Stimulated activated CD8-positive, alpha-beta memory T cell treated with anti-CD3 and anti-CD28 coated beads, Interleukin-4, amount 100 ng/mL, for 48 hours (primary cell): ENCODE measurements at places on chromosomes 4 and X.

DNA sequence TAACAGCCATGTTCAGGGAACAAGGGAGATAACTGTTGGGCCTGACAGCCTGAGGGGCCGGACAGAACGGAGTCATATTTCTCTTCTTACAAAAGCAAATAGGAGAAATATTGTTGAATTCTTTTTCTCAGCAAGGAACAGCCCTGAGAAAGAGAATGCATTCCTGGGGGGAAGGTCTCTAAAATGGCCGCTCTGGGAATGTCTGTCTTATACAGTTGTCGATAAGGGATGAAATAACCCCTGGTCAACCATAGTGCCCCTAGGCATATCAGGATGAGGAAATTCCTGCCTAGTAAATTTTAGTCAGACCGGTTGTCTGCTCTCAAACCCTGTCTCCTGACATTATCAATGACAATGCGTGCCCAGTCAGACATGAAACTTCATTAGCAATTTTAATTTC lies 1925.5 kb downstream of the PCDH7 start:
- DNase-seq: no peak

GRCh38 chr4:80409809-80410208 lies 74.3 kb downstream of the CFAP299 start:
- DNase-seq: no peak

- DNase-seq: no peak
Observed at GRCh38 chr4:125693228-125693627, 378.5 kb downstream of the FAT4 start.

DNA sequence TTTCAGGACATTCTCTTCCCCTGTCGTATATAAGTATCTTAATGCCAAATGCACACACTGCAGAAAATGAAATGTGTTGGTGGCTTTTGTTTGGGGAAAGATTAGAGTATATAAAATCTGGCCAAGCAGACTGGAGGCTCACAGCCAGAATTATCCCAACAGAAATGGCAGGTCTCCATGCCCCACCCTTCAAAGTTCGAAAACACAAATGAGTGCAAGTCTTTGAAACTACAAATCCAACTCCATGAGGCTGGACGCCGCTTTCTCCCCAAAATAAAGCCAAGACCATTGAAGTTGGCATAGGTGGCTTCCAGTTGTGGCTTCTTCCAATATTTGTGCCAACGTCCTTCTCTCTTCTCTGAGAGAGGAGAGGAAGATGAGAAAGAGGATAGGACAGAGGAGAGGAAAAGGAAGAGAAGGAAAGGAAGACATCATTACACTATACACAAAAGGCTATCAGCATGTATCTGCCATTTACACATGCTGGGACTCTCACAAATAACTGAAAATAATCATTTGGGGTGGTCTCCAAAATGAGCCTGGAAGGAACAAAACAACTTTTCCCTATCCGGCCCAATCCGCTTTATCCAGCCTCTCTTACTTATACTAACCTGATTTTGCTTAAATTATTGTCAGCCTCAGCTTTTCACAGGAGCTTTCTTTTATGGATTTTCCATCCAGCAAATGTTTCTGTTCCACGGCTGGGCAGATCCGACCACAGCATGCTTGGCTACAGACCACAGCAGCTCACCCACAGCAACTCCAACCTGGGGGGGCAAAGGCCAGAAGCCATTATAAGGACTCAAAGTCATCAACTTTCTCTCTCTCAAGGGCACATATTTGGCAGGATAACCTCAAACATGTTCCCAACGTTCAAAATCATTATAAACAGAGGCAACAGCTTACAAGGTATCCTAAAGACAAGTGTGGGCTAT lies 71.7 kb downstream of the APBB2 start:
- no peak for DNase-seq

- DNase-seq: no peak
Observed at GRCh38 chr4:153018684-153019083, 82.6 kb downstream of the FHDC1 start.

GRCh38 chrX:10482261-10482660 lies 138.1 kb downstream of the MID1 start:
- DNase-seq: no peak

DNA sequence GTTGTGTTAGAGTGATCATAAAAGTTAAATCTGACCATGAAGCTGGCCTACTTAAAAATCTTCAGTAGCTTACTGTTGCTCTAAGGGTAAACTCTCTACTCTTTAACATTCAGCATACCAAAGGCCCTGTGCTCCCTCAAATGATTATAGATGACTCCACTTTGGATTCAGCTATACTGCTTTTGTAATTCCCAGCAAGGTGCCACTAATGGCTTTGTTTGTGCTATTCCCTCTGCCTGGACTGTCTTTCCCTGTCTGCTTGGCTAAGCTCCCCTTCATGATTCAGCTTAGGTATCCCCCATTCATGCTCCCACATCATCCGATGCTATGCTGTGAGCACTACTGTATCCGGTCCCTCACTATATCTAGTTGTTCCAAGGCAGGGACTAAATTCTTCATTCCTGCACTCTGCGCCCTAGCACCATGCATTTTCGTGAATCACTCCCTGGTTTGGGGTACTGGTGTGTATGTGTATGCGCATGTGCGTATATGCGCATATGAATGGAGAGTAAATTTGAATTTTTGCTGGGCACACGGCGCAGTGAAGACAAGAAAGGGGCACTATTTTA lies 453 bp upstream of the PBDC1 start:
- DNase-seq: no peak

DNA sequence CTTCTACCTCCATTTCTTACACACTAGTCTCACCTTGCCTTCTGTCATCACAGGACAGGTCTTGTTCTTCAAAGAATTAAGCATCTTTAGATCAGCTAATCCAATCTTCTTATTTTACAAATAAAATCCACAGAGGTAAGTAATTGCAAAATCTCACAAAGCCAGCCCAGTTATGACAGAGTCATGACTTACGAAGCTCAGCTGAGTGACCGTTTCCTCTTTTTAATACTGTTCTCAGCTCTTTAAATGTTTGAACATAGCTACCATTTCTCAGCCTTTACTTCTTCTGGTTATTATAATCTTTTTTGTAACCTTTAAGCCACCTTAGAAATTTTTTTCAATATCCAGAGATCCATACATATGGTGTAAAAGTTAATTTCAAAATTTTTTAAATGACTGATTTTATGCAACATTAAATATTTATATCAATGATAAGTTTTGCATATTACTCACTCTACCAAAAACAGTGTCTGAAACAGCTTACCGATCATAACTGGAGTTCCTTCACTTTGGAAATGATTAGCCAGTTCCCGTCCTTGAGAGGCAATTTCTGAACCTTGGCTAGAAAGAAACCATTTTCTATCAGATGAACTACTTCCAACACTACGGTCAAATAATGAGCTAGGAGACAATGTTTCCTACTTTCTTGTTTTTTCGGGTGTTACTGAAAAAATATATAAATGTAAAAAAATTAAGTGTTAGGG lies 8.8 kb downstream of the ANKRD37 start:
- DNase-seq: no peak

GRCh38 chr4:106315476-106315967 lies 487 bp downstream of the TBCK start:
- peak; percentile 55 for DNase-seq

- DNase-seq: no peak
Observed at GRCh38 chrX:69178592-69178991, 13.3 kb upstream of the PJA1 start.

- DNase-seq: no peak
Observed at GRCh38 chr4:139892973-139893736, 227.5 kb downstream of the MGST2 start.
